ENCODE measurements at places on chromosomes 3 and 15. TPM values are rescaled to one million over a fixed set of nuclear protein-coding genes. Genes with fewer than 3 reads are reported as not detected.

MEIS2 gene
- total RNA-seq, result 143 TPM

TLR9 gene
- total RNA-seq, result not detected

ITIH4 gene
- total RNA-seq, result 9.7 TPM

KIF7 gene
- 22.8 TPM for total RNA-seq

RTP1 gene
- total RNA-seq, result not detected

FGF7 gene
- 0.24 TPM for total RNA-seq

- DNase-seq, result no peak
Observed at GRCh38 chr3:101351829-101352228, 31.5 kb upstream of the IMPG2 start.

DNA sequence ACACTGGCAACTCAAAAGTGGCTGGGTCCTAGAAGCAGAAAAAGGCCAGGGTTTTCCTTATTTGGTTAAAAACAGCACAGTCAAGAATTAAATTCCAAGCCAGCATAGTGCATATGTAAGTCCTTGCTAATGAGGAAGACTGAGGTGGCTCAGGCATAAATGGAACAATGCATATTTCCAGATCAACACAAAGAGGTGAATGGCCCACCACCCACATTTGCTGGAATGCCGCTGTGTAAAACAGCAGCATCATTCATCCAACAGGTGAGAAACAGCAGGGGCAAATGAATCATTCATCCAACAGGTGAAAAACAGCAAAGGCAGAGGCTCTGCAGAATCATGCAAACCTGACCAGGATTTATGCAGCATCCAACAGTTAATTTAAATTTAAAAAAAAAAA lies 32.9 kb downstream of the GPR176 start:
- DNase-seq, result no peak

DNA sequence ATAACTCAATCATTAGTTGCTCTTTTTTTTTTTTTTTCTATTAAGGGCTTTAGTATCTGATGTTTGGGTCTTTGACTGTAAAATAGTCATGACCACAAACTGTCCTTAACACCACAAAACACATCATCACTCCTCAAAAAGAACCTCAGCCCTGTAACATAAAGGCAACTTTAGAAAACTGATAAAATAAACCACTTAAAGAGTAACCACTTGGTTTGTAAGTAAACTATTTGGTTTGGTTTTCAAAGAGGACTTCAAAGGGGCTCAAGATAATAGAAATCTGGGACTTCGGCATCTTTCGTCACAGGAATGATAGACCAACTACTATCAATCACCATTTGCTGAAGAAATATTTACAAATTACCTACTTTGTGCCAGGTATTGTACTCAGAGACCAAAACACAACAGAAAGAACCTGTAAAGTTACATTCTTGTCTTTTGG lies 167.8 kb downstream of the FOXP1 start:
- DNase-seq, result no peak

DNA sequence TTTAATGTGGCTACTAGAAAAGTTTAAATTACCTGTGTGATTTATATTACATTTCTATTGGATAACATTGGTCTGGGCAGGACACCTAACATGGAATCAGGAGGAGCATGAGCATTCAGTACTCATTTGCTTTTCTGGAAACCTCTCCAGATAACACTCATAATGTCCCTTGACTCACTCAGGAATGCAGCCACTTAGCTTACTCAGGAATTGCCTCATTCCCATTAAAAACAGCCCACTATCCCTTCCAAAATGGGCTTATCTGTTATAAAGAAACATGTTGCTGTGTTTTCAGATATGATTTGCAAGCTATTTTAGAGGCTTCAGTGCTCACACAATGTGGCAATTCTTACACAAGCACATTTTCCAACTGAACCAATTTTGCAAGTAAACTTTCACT lies 17.1 kb downstream of the GBE1 start:
- no peak for DNase-seq

- DNase-seq, result no peak
Observed at GRCh38 chr3:43779850-43780249, 89.1 kb downstream of the ABHD5 start.
